ENCODE measurements at places on chromosomes 1 and 21. TPM values are rescaled to one million over a fixed set of nuclear protein-coding genes. Genes with fewer than 3 reads are reported as not detected.

- peak; percentile 1 for DNase-seq
Observed at GRCh38 chr1:68819190-68819829, 322.4 kb upstream of the DEPDC1 start.

GRCh38 chr1:110643879-110644472 lies 30.8 kb downstream of the KCNA3 start:
- DNase-seq: no peak

The AIM2 gene
- total RNA-seq: not detected

DNA sequence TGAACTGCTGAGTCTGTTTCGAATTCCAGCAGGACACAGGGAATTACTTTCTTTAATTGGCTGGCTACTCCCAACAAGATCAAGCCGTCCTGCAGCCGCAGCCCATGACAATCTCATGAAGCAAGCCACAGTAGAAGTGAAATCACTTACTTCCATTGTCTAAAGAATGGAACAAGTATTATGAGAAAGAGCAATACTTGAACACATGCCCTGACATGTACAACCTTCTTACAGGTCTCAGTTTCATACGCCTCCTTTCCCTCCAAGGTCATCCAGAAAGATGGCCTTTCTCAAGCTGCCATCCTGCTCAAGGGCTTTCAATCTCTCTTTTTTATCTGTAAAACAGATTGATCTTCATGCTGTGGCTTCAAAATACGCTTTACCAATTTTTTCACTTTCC lies 85.1 kb downstream of the PCSK9 start:
- DNase-seq: no peak

- no peak for DNase-seq
Observed at GRCh38 chr1:45385302-45385701, 45.1 kb upstream of the MUTYH start.

- no peak for DNase-seq
Observed at GRCh38 chr1:153259387-153259786, at the start of gene LORICRIN. LORICRIN (plus strand) TSS chr1:153259687; CDS start chr1:153260950, 1,263 bp downstream.

The PM20D1 gene
- not detected for total RNA-seq

The CAMK1G gene
- 0.83 TPM for total RNA-seq

The HSD3B1 gene
- total RNA-seq: not detected

DNA sequence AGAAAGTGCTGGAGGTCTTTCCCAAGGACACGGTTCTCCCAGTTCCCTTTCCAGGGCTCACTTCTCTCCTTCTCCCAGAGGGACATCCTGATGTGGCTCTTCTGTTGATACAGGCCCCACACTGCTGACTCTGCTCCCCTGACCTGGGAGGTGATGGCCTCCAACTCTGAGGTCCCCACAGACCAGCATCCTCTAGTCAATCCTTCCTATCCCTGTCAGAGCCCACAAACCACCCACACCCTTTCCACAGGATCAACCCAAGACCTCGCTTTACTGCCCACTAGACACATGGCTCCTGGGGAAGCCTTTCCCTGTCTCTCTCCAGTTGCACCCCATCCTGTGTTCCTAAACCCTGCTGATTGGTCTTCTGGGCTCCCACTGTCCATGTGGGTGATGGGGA lies 11.6 kb downstream of the SLAMF7 start:
- DNase-seq: no peak

GRCh38 chr1:85577419-85578320 lies 2.9 kb upstream of the CCN1 start:
- no peak for DNase-seq

The MPZL1 gene
- total RNA-seq: 81.7 TPM

DNA sequence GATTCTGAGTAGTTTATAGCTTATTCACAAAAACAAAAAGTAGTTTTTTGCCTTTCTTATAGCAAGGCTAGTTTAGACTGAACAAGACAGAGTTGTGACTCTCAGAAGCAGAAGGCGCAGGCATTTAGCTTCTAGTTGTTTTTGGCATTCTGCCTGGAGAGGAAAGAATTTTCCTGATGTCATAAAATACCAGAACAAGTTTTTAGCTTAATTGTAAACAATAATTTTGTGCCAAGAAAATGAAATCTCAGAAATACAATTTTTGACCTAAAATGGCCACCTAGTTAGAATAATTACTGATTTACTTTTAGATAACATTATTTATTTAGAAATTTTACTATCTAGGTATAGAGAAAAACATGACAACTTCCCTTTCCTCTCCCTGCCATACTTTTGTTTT lies 1.0 kb downstream of the DNAJB4 start:
- peak; percentile 94 for DNase-seq

The PLEKHO1 gene
- total RNA-seq: 51.4 TPM

DNA sequence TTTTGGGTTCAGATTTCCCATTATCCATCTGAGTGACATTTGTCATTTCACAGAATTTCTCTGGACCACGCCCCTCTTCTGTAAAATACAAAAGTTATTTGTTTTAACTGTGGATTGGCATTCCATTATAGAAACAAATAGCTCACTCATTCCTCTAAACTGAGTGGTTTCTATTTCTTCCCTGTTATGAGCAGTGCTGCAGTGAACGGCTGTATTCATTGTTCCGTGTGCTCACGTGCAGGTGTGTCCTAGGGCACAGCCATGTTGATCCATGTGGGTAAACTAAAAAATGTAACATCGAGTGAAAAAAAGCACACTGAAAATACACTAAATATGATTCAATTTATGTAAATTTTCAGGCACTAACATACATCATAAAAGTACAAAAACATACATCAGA lies 27.0 kb upstream of the IL12RB2 start:
- no peak for DNase-seq

- no peak for DNase-seq
Observed at GRCh38 chr1:54477153-54477561, 70.9 kb upstream of the ACOT11 start.

- no peak for DNase-seq
Observed at GRCh38 chr1:169475806-169476387, 9.8 kb downstream of the SLC19A2 start.

The PTPN14 gene
- total RNA-seq: 42.8 TPM

The FCRL4 gene
- total RNA-seq: not detected

The OR2G6 gene
- not detected for total RNA-seq

The CD48 gene
- not detected for total RNA-seq

DNA sequence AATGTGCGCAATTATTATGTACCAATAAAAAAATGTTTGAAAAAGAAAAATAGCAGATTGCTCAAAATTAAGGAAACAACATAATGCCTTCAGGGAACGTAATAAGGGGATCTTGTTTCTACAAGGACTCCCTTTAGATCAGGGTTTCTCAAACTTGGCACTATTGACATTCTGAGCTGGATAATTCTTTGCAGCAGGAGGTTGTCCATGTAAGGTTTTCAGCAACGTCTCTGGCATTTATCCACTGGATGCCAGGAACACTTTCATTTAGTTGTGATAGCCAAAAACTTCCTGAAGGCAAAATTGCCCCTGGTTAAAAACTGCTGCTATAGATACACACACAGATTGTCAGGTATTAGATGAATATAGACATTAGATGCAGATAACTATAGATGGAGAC lies 666.7 kb upstream of the ADAMTS5 start:
- DNase-seq: no peak

The FLG2 gene
- not detected for total RNA-seq

- no peak for DNase-seq
Observed at GRCh38 chr21:45019076-45019886, 55.1 kb upstream of the ADARB1 start.

The CRNN gene
- total RNA-seq: not detected

GRCh38 chr1:43557744-43558245 lies 27.1 kb downstream of the PTPRF start:
- no peak for DNase-seq

DNA sequence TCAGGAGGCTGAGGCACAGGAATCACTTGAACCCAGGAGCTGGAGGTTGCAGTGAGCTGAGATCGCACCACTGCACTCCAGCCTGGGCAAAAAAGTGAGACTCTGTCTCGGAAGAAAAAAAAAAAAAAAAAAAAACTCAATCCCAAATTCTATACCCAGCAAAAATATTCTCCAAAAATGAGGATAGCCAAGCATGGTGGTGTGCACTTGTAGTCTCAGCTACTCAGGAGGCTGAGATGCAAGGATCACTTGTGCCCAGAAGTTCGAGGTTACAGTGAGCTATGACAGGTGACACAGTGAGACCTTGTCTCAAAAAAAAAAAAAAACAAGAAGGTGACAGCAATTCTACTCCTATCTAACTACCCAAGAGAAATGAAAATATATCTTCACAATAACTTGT lies 6.4 kb downstream of the TMEM50B start:
- no peak for DNase-seq

- no peak for DNase-seq
Observed at GRCh38 chr1:164982545-164982944, 374.0 kb downstream of the LMX1A start.

- DNase-seq: no peak
Observed at GRCh38 chr1:169105434-169106094, 926 bp upstream of the ATP1B1 start.

DNA sequence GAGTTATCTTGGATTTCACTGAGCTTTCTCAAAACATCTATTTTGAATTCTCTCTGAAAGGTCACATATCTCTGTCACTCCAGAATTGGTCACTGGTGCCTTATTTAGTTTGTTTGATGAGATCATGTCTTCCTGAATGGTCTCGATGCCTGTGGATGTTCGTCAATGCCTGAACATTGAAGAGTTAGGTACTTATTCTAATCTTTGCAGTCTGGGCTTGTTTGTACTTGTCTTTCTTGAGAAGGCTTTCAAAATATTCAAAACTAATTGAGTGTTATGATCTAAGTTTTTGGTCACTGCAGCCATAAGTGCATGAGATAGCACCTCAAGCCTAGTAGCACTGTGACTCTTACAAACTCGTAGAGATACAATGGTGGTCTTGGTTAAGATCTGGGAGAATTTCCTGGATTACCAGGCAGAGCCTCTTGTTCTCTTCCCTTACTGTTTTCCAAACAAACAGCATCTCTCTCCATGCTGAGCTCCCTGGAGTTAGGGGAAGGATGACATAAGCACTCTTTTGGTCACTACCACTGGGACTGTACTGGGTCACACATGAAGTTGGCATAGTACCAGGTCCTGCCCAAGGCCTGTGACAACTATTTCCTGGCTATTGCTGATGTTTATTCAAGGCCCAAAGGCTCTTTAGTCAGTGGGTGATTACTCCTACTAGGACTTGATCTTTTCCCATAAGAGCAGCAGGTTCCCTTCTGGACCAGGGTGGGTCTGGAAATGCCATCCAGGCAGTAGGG lies 25.6 kb downstream of the SLC22A15 start:
- DNase-seq: no peak

DNA sequence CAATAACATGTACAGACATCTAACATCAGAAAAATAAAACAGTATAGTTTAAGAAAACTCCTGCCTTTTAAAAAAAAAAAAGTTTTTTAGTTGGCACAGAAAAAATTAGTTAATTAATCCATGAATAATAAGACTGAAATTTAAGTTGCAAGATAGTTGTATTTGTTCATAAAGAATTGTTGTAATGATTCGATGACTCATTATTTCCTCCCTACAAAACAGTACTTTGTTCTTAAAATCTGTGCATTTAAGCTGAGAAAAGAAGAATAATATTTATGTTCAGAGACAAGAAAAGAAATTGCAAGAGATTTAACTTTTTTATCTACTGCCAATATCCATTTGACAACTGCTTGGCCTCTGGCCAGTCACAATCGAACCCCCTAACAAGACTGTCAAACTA lies 894.7 kb downstream of the ADGRL2 start:
- DNase-seq: no peak

The ACOT11 gene
- total RNA-seq: 2.5 TPM

Measured in IMR-90 (cell line).